ENCODE measurements at places on chromosomes 6 and 20. TPM values are rescaled to one million over a fixed set of nuclear protein-coding genes. Genes with fewer than 3 reads are reported as not detected.

GRCh38 chr6:157596886-157597285 is 215.9 kb downstream of the ZDHHC14 start:
- no peaks in the 10 kb centered on the region for H3K27me3 ChIP-seq
- H3K4me1 ChIP-seq: peaks cover 17% of the 10 kb centered on the region
- DNase-seq: no peak
- no peak overlapping the region for H3K4me3 ChIP-seq
- H3K36me3 ChIP-seq: no peaks in the 10 kb centered on the region

DNA sequence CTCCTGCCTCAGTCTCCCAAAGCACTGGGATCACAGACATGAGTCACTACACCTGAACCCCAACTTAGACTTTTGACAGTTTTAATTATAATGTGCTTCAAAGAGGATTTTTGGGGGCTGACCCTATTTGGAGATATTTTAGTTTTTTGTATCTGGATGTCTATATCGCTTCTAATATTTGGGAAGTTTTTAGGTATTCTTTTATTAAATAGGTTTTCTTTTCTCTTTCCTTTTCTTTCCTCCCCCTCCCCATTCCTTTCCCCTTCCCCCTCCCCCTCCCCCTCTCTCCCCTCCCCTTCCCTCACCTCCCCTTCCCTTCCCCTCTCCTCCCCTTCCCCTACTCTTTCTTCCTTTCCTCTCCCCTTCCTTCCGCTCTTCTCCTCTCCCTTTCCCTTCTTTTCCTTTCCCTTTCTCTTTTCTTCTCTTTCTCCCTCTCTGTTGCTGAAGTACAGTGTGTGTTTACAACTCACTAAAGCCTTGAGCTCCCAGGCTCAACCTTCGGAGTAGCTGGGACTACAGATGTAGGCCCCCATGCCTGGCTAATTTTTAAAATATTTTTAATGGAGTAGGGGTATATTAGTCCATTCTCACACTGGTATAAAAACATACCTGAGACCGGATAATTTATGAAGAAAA is 24.4 kb upstream of the NKX2-4 start:
- DNase-seq: no peak
- H3K27me3 ChIP-seq: no peaks in the 10 kb centered on the region
- H3K27ac ChIP-seq: no peak overlapping the region
- H3K36me3 ChIP-seq: no peaks in the 10 kb centered on the region
- no peaks in the 10 kb centered on the region for H3K4me1 ChIP-seq
- no peak overlapping the region for H3K4me3 ChIP-seq

GRCh38 chr20:4873396-4873795 is 127.9 kb downstream of the SLC23A2 start:
- no peak overlapping the region for H3K4me3 ChIP-seq
- no peak overlapping the region for H3K27ac ChIP-seq
- no peak for DNase-seq
- H3K4me1 ChIP-seq: no peaks in the 10 kb centered on the region

- peaks cover 67% of the 10 kb centered on the region for H3K36me3 ChIP-seq
- H3K27me3 ChIP-seq: no peaks in the 10 kb centered on the region
- peaks cover 38% of the 10 kb centered on the region for H3K4me1 ChIP-seq
- no peak for DNase-seq
These were observed 808 bp downstream of the SDC4 start for GRCh38 chr20:45347297-45347935.

DNA sequence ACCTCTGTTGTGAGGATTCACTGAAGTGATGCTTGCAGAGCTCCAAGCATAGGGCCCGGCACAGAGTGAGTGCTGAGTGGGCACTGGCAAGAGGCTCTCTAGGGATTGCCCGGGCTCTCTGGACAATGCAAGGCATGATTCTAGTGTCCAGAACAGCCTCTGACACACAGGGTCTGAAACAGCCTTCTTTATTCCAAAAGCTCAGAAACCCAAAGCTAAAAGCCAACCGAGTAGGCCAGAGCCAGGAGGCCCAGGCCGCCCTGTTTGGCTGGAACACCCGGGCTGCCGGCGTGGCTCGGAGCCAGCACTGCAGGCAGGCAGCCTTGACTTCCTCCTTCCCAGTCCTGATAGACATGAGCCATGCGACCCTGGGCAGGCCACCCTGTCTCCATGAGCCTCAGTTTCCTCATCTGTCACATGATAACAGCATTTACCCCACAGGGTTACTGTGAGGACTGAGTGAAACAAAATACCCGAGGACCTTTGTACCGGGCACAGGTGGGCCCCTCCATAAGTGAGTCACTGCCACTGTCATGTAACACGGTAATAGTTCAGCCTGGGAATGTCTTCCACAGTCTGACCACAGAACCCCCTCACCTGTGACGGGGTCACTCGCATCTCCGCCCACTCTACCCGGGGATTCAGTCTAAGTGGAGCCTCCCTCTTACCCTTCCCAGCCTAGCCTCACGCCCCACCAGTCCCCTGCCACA is 51.5 kb downstream of the PTPRT start:
- H3K36me3 ChIP-seq: peaks cover 6% of the 10 kb centered on the region
- H3K27me3 ChIP-seq: peaks cover 24% of the 10 kb centered on the region
- DNase-seq: peak; percentile 78
- H3K4me1 ChIP-seq: peaks cover 15% of the 10 kb centered on the region

GRCh38 chr20:62501801-62502495 is 26.2 kb upstream of the GATA5 start:
- H3K4me3 ChIP-seq: no peak overlapping the region
- peaks cover 20% of the 10 kb centered on the region for H3K4me1 ChIP-seq
- peaks cover 14% of the 10 kb centered on the region for H3K36me3 ChIP-seq
- H3K27ac ChIP-seq: peak overlapping the region; percentile 24
- peaks cover 19% of the 10 kb centered on the region for H3K27me3 ChIP-seq

DNA sequence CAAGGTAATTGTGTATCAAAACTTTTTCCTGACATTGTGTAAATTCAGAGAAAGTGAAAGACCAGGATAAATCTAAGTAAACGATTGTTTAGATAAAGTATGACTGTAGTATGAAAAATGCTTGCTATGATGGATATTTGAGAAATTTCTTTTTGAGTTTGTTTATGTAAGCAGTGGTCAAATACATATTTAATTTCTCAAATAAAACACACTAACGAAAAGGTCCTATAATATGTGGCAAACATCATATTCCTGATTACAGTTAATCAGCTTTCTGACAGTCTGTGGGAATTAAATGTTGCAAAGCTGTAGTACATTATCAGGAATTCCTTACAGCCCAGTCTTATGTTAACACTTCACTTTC is 636.9 kb downstream of the MMUT start:
- peak overlapping the region; percentile 96 for H3K27ac ChIP-seq
- H3K27me3 ChIP-seq: no peaks in the 10 kb centered on the region
- peaks cover 31% of the 10 kb centered on the region for H3K4me1 ChIP-seq
- H3K4me3 ChIP-seq: peak overlapping the region; percentile 30
- H3K36me3 ChIP-seq: peaks cover 10% of the 10 kb centered on the region

GRCh38 chr6:158801655-158802294 is 17.4 kb downstream of the EZR start:
- peak overlapping the region; percentile 85 for H3K4me3 ChIP-seq
- no peak for DNase-seq
- peaks cover 63% of the 10 kb centered on the region for H3K4me1 ChIP-seq
- H3K27me3 ChIP-seq: no peaks in the 10 kb centered on the region

- H3K36me3 ChIP-seq: peaks cover 59% of the 10 kb centered on the region
- peaks cover 27% of the 10 kb centered on the region for H3K4me1 ChIP-seq
- no peaks in the 10 kb centered on the region for H3K27me3 ChIP-seq
These were observed 32.5 kb downstream of the STK38 start for GRCh38 chr6:36514554-36515456.

DNA sequence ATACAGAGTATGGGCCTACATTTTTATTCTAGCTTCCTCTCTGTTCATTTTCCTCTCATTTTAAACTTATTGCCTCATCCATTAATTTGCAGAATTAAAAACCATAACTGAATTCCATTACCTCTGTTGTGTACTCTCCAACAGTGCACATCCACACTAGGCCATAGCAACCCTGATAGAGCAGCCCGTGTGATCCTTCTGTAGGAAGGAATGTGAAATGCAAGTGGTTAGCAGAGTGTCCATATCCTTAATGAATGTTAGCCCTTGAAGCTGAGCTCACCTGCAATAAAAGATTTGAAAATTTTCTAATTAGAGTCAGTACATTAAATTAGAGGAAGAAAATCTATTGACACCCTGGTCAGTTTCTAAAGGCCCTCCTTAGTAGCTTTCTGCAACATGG is 6.5 kb upstream of the GRIK2 start:
- H3K27ac ChIP-seq: no peak overlapping the region
- peaks cover 4% of the 10 kb centered on the region for H3K36me3 ChIP-seq
- H3K27me3 ChIP-seq: no peaks in the 10 kb centered on the region
- no peak for DNase-seq
- no peak overlapping the region for H3K4me3 ChIP-seq

DNA sequence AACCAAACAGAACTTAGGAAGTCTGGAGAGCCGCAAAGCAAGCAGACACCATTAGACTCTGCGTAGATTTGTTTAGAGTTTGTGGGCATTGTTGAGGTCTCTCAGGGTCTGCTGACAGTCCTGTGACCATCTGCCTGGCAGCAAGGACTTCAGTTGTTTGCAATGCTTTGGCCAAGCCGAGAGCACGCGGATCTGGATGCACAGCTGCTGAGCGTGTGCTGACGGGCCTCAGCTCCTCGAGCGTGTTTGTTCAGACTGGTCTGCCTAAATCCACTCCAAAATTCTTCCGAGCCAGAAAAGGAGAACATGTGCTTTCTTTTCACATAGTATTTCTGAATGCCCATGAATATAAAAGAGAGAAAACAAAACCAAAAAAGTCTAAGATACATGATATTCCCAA is 159.0 kb downstream of the ZNF217 start:
- H3K4me1 ChIP-seq: no peaks in the 10 kb centered on the region
- no peaks in the 10 kb centered on the region for H3K27me3 ChIP-seq
- DNase-seq: no peak

DNA sequence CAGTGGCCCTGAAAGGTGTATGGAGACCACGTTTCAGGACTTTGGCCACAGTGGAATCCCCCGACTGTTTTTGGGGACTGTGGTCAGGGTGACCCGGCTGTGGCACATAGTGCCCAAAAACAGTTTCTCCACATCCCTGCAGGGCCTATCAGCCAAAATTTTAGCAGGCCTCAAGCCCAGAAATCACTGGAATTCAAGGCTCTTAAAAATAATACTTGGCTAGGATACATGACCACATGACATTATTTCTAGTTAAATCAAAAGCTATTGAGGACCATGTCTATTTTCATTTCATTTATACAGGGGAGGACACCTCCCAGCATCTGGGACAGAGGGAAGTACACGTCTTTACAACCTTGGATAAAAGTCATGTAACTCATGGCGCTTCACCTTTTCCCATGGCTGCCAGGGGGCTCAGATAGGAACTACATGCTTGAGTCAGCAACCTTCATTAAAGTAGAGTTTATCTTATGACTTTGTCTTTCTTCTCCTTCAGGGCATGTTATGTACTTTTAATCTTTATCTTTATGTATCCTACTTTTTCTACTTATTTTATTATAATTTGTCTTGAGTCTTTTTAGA is 70.8 kb upstream of the CD93 start:
- no peaks in the 10 kb centered on the region for H3K36me3 ChIP-seq
- no peak overlapping the region for H3K27ac ChIP-seq
- no peak for DNase-seq

GRCh38 chr6:149076355-149076734 is 241.2 kb upstream of the TAB2 start:
- DNase-seq: no peak
- no peaks in the 10 kb centered on the region for H3K36me3 ChIP-seq
- H3K27ac ChIP-seq: no peak overlapping the region
- no peak overlapping the region for H3K4me3 ChIP-seq
- no peaks in the 10 kb centered on the region for H3K27me3 ChIP-seq

GRCh38 chr6:89921197-89921596 is 26.9 kb downstream of the GJA10 start:
- H3K4me1 ChIP-seq: no peaks in the 10 kb centered on the region
- no peak for DNase-seq
- H3K27ac ChIP-seq: no peak overlapping the region
- H3K36me3 ChIP-seq: peaks cover 6% of the 10 kb centered on the region
- no peak overlapping the region for H3K4me3 ChIP-seq

DNA sequence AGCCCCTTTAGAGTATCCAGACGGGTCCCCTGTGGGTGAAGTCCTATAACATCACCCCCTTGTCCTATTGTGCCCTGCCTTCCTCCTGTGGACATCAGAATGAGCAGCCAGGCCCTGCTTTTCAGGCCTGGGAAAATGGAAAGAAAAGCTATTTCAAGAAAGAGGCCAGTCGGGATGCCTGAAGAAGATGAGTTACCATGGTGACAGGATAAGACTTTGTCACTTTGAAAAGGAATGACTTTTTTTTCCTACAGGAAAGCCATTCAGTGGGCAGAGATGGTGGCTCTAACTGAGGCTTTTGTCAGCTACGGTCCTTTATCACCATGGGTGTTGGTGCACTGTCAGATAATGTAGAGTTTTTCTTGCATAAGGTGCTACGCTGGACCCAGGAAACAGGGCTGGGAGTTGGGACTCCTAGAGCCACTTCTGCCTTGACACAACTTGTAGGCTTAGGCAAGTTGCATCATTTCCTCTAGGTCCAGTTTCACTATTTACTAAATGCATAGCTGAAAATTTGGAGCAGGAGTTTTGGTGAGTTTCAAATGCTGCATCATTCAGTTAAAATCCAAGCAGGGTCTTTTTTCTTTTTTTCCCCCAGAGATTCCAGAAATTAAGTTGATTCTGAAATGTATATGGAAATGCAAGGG is 293.6 kb upstream of the PRND start:
- H3K4me3 ChIP-seq: no peak overlapping the region
- peaks cover 66% of the 10 kb centered on the region for H3K27me3 ChIP-seq
- H3K4me1 ChIP-seq: no peaks in the 10 kb centered on the region

GRCh38 chr20:29299811-29300578 is 1957.5 kb upstream of the DEFB115 start:
- no peaks in the 10 kb centered on the region for H3K27me3 ChIP-seq
- H3K36me3 ChIP-seq: no peaks in the 10 kb centered on the region
- no peaks in the 10 kb centered on the region for H3K4me1 ChIP-seq
- DNase-seq: no peak
- no peak overlapping the region for H3K27ac ChIP-seq
- H3K4me3 ChIP-seq: no peak overlapping the region

- peaks cover 16% of the 10 kb centered on the region for H3K36me3 ChIP-seq
- no peaks in the 10 kb centered on the region for H3K27me3 ChIP-seq
- no peak for DNase-seq
These were observed 2.3 kb downstream of the MANBAL start for GRCh38 chr20:37291724-37292126.

- H3K4me1 ChIP-seq: no peaks in the 10 kb centered on the region
- no peaks in the 10 kb centered on the region for H3K27me3 ChIP-seq
- H3K4me3 ChIP-seq: no peak overlapping the region
- DNase-seq: no peak
- no peaks in the 10 kb centered on the region for H3K36me3 ChIP-seq
These were observed 706.1 kb downstream of the KIF16B start for GRCh38 chr20:15866916-15867730.

- H3K4me3 ChIP-seq: no peak overlapping the region
- H3K27ac ChIP-seq: no peak overlapping the region
- no peaks in the 10 kb centered on the region for H3K4me1 ChIP-seq
- H3K36me3 ChIP-seq: no peaks in the 10 kb centered on the region
These were observed 121.7 kb upstream of the NXT1 start for GRCh38 chr20:23228912-23229311.

CALHM5 gene
- not detected for total RNA-seq

DUSP15 gene
- 0.47 TPM for total RNA-seq

ETV7 gene
- 8.7 TPM for total RNA-seq

FAM50B gene
- total RNA-seq: 7.8 TPM

PDE7B gene
- 0.09 TPM for total RNA-seq

SLC22A16 gene
- not detected for total RNA-seq

FAM229B gene
- total RNA-seq: 13.0 TPM

CST5 gene
- not detected for total RNA-seq

ENPP3 gene
- not detected for total RNA-seq

GSTA4 gene
- not detected for total RNA-seq

HSF2 gene
- total RNA-seq: 10.6 TPM

RUNX2 gene
- 0.66 TPM for total RNA-seq

RBM38 gene
- total RNA-seq: 29.5 TPM

PKIB gene
- 11.8 TPM for total RNA-seq

PRSS16 gene
- 31.3 TPM for total RNA-seq

CLVS2 gene
- not detected for total RNA-seq

ANKEF1 gene
- 9.0 TPM for total RNA-seq

Measured in Calu3 (cell line).